ENCODE measurements at places on chromosomes 6 and 20.

- no peak for DNase-seq
These were observed 58.9 kb upstream of the SGK1 start for GRCh38 chr6:134376785-134377184.

- no peak for DNase-seq
These were observed 14.5 kb downstream of the ADISSP start for GRCh38 chr20:3753098-3753497.

DNA sequence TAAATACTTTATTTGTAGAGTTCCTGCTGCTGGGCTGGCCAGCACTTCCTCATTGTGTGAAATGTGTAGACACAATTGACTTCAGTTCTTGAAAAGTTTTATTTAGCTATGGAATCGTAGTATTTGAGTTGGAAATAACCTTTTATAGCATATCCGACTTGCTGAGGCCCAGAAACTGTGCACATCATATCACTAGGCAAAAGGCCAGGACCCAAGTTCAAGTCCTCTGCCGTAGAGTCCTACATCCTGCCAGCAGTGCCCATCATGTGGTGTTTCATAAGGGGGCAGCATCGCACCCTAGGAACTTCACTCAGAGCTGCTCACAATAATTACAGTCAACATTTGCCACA is 207.7 kb upstream of the SNX9 start:
- DNase-seq: no peak

- no peak for DNase-seq
These were observed 40.0 kb downstream of the RANBP9 start for GRCh38 chr6:13671548-13672127.

GRCh38 chr20:34644345-34644744 is 32.5 kb downstream of the PIGU start:
- no peak for DNase-seq

- DNase-seq: no peak
These were observed 126.8 kb upstream of the AGPAT4 start for GRCh38 chr6:161400671-161401070.

DNA sequence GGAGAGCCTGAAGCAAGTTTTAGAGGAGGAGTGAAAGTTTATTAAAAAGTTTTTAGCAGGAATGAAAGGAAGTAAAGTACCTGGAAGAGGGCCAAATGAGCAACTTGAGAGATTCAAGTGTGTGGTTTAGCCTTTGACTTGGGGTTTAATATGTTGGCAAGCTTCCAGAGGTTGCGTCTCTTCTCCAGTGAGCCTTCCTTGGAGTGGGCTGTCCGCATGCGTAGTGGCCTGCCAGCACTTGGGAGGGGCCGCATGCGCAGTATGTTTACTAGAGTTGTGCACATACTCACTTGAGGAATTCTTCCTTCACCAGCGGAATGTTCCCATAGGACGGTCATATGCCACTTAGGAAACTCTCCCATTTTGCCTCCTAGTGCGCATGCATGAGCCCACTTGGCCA is 235.2 kb downstream of the ALDH8A1 start:
- DNase-seq: no peak

DNA sequence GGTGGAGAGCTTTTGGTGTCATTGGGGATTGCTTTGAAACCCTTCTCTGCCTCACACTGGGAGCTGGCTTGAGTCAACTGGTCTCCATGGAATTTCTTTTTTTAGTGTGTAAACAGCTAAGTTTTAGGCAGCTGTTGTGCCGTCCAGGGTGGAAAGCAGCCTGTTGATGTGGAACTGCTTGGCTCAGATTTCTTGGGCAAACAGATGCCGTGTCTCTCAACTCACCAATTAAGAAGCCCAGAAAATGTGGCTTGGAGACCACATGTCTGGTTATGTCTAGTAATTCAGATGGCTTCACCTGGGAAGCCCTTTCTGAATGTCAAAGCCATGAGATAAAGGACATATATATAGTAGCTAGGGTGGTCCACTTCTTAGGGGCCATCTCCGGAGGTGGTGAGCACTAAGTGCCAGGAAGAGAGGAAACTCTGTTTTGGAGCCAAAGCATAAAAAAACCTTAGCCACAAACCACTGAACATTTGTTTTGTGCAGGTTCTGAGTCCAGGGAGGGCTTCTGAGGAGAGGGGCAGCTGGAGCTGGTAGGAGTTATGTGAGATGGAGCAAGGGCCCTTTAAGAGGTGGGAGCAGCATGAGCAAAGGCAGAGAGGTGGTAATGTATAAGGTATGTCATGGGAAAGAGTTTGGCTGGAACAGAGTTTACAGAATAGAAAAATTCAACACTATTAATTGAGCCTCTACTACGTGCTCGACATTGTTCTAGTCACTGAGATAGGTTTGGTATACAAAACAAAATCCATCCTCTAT is 31.2 kb downstream of the SRSF3 start:
- peak; percentile 18 for DNase-seq

- DNase-seq: no peak
These were observed 90.3 kb downstream of the FYN start for GRCh38 chr6:111782887-111783466.

DNA sequence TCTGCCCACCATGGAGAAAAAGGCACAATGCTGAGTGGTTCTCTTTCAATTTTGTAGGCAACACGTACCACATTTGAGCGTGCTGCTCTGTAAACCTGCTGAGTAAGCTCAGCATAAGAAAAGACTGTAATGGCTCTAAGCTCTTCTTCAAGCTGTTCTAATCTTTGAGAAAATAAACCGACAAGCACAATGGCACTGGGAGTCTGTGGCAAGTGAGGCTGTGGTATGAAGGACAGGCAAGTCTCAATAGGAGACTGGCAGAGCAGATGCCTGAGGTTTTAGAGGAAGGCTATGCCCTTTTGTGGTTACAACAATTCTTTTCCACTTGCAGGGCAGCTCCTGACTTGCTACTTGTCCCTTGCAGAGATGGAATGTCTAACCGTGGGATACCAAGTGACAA is 136.7 kb upstream of the EXOC2 start:
- no peak for DNase-seq

- no peak for DNase-seq
These were observed 173.7 kb downstream of the FOXA2 start for GRCh38 chr20:22410556-22411130.

GRCh38 chr6:114430534-114431124 is 87.8 kb upstream of the HS3ST5 start:
- no peak for DNase-seq

DNA sequence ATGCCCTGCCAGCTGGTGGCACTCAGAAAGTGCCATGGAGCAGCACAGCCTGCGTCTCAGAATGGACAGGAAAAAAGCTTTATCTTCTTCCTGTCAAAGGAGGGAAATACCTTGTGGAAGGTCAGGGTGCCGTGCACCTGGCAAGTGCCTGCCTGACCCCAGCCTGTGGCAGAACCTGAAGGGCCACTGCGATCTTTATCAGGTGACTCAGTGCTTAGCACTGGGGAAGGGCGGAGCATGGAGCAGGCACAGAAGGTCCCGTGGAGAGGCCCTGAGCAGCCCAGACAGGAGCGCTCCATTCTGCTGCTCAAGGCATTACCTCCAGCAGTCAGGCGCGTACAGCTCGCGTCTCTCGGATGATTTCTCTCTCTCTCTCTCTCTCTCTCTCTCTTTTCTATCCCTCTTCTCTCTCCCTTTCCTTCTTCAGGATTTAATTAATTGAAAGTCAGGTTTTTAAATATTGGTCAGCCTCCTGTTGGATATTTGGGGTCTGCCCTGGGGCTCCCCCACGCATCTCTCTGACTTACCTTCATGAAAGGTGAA is 31.7 kb downstream of the FOXC1 start:
- DNase-seq: no peak

GRCh38 chr6:90805619-90806155 is 218.8 kb upstream of the MAP3K7 start:
- DNase-seq: no peak

GRCh38 chr6:111718326-111718725 is 112.6 kb upstream of the TRAF3IP2 start:
- no peak for DNase-seq

GRCh38 chr6:121759370-121759769 is 323.9 kb downstream of the GJA1 start:
- no peak for DNase-seq

DNA sequence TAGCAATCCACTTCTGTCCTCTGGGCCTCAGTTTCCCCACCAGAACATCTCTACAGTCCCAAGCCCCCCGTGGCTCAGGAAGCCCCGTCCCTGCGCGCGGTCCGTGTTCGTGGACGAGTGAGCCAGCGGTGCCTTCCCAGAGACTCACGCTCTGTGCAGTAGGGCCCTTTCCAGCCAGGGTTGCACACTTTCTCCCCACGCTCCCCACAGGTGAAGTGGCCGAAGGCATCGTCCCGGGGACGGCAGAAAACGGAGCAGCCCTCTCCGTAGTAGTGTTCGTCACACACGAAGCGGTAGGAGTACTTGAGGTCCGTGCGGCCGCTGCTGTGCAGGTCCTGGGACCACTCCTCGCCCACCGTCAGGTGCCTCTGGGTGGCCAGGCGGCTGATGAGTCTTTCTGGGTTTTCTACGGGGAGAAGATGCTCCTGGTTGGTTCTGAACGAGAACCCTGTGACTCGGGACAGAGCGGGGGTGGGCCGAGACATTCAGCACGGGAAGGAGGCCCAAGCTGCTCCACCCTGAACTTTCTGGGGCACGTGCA is 2.7 kb downstream of the DLL1 start:
- no peak for DNase-seq

DNA sequence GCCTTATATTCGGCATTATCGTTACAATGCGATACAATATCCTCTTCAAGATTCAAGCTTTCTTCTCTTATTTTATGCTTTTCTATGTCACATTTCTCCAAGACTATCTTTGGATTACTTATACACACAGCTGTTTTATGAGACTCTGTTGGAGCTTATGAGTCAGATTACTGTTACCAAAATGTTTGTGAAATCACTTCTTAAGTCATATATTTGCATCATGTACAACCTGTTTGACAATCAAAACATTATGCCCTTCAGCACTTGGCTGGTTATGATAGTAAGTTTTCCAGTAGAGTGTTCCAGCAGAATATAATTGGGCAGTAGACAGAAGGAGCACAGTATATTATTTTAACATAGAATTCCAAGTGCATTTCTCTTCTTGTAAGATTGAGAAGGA is 35.2 kb downstream of the BMP6 start:
- no peak for DNase-seq

DNA sequence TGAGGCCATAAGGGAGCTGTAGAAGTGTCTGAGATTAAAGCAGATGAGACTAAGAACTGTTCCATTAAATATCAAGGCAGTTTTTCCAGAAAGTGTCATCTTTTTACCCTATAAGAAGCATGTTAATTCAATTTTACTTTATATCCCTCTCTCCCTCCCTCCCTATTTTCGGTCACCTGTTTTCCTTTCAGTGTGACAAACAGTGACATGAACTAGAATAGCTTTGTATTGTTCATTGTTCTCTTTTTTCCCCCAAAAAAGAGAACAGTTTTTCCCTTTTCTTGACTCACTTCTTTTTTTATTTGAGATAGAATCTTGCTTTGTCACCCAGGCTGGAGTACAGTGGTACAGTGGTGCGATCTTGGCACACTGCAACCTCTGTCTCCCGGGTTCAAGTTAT is 269.3 kb downstream of the ZFAND3 start:
- no peak for DNase-seq
